ENCODE measurements at places on chromosomes 11 and 22. TPM values are rescaled to one million over a fixed set of nuclear protein-coding genes. Genes with fewer than 3 reads are reported as not detected.

Gene SLC22A8
- polyA plus RNA-seq = not detected

Gene APOBEC3C
- polyA plus RNA-seq = 20.1 TPM

Gene CABP4
- polyA plus RNA-seq = 0.14 TPM

Gene OR52H1
- not detected for polyA plus RNA-seq

Gene DDI1
- not detected for polyA plus RNA-seq

Gene OR10A2
- polyA plus RNA-seq = not detected

Gene KCTD21
- polyA plus RNA-seq = 6.3 TPM

Gene P2RX3
- not detected for polyA plus RNA-seq

Measured in esophagus (tissue), 2 donors.